ENCODE measurements at places on chromosomes 13 and 19. TPM values are rescaled to one million over a fixed set of nuclear protein-coding genes. Genes with fewer than 3 reads are reported as not detected.

Gene CIC
- polyA plus RNA-seq = 13.2 TPM

Gene KLK11
- 0.45 TPM for polyA plus RNA-seq

Gene RFPL4A
- not detected for polyA plus RNA-seq

Gene FGF22
- 0.99 TPM for polyA plus RNA-seq

Gene CPAMD8
- 11.2 TPM for polyA plus RNA-seq

Measured in H1 (cell line).